ENCODE measurements at places on chromosomes 3 and 15. TPM values are rescaled to one million over a fixed set of nuclear protein-coding genes. Genes with fewer than 3 reads are reported as not detected.

Gene ARRDC4
- 6.7 TPM for total RNA-seq

Gene SPATA12
- 0.15 TPM for total RNA-seq

Gene SLC22A14
- 0.36 TPM for total RNA-seq

Gene ACKR4
- not detected for total RNA-seq

Gene TUSC7
- not detected for total RNA-seq

Gene BLM
- total RNA-seq: 11.5 TPM

Gene CKMT1B
- total RNA-seq: 12.8 TPM

Gene HTR3E
- not detected for total RNA-seq

Gene ALDH1L1
- not detected for total RNA-seq

Gene CLDN18
- not detected for total RNA-seq

Gene OR5K1
- not detected for total RNA-seq

Gene TM6SF1
- total RNA-seq: 6.0 TPM

All from endothelial cell (in vitro differentiated cells).